ENCODE measurements at places on chromosomes 5 and 9. TPM values are rescaled to one million over a fixed set of nuclear protein-coding genes. Genes with fewer than 3 reads are reported as not detected.

DNA sequence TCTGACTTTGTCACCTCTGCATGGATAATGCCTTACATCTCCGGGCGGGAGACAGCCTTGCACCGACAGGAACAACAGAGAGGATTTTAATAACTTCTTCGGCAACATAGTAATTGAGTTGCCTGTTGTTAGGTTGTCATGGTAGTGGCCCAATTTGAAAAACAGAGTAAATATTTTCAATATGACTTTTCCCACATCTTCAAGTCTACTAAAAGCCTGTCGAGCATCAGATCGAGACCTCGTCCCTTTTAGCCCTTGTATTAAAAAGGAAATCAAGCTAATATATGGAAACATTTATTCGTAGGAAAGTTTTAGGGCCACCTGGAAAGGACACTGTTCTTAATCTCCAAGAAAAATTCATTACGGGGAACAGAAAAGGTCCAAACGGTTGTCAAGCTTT lies 70.8 kb upstream of the FCN2 start:
- no peak for DNase-seq

Gene FOXD4L4
- 0.10 TPM for total RNA-seq

GRCh38 chr9:35673132-35674024 lies at the start of gene CA9:
Gene CA9, plus strand, starts transcription at chr9:35673928. Its CDS starts 32 bp downstream, at chr9:35673960.
- DNase-seq = no peak

DNA sequence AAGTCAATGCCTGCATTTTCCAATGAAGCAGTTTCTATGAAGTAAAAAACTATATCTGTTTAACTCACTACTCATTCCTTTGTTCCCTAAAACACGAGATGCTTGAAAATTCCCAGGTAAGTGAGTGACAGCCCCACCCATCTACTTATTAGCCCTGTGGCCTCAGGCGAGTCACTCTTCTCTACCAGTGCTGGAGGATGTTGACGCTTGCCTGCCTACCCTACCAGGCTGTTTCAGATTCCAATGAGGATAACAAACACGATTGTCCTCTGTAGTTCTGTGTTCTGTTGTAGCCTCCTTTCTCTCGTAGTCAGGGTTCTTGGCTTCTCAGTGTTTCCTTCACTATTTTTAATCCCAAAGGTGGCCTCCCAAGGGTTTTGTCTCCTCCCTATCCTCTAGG lies 388.8 kb downstream of the KDM4C start:
- no peak for DNase-seq

- no peak for DNase-seq
These were observed 52.6 kb downstream of the SRFBP1 start for GRCh38 chr5:122014236-122014935.

DNA sequence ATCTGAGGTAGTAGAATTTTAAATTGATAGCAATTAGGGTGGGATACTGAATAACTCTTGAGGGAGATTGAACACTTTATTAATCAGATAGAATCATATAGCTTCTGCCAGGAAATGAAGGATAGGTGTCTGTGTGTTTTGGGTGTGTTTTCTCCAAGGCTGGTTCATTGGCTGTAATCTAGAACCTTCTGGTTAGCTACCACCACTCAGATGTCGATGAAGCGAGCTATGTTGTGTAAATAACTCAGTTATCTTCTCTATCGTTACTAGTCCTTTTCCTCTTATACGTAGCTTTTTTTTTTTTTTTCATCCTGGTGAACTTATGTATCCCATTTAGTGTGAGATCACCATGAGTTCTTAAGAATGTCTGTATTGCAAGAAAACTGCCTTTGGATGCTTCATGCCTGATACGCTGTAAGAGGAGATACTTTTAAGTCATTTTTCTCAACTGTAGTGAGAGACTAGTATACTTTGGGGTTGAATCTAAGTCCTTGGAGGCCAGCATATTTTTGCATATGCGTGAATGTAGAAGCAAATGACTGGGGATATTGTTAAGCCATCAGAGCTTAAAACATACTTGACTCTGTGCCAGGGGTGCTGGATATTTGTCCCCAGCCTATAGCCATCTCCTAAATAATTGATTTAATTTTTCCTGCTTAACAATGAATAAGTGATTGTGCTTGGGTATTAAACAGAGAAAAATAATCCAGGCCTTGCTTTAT lies 2.1 kb downstream of the TNFAIP8 start:
- DNase-seq = no peak

Gene FOXE1
- total RNA-seq = 0.05 TPM

Gene FOXD4L5
- 0.27 TPM for total RNA-seq

GRCh38 chr9:71642056-71642455 lies 126.3 kb downstream of the CEMIP2 start:
- DNase-seq = no peak

GRCh38 chr5:1734908-1735289 lies 64.7 kb downstream of the MRPL36 start:
- DNase-seq = no peak

DNA sequence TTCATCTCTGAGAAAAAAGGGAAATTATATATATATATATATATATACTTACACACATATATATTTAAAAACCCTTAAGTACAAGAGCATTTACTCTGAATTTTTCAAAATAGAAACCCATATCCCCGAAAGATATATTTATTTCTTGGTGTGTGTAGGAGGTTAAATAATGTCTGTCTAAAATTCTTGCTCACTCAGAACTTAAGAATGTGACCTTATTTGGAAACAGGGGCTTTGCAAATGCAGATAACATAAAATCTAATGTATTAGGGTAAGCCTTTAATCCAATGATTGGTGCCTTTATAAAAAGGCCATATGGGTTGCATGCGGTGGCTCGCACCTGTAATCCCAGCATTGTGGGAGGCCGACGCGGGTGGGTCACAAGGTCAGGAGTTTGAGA lies 517.3 kb upstream of the TLE4 start:
- no peak for DNase-seq

DNA sequence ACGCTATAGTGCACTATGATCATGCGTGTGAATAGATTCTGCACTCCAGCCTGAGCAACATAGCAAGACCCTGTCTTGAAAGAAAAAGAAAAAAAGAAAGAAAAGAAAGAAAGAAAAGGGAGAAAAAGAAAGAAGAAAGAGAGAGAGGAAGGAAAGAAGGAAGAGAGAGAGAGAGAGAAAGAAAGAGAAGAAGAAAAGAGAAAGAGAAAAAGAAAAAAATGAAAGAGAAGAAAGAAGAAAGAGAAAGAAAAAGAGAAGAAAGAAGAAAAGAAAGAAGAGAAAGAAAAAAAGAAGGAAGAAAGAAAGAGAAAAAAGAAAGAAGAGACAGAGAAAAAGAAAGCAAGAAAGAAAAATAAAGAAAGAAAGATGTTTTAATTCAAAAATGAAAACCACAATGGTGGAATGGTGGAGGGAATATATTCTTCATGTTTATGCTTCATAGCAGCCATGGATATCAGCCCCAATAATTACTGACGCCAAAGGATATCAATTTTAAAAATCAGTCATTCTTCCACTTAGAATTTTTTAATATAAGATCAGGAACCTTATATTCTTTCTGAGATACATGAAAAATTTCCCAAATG lies 168.7 kb upstream of the TBCA start:
- DNase-seq = no peak

Gene KCNV2
- total RNA-seq = not detected

DNA sequence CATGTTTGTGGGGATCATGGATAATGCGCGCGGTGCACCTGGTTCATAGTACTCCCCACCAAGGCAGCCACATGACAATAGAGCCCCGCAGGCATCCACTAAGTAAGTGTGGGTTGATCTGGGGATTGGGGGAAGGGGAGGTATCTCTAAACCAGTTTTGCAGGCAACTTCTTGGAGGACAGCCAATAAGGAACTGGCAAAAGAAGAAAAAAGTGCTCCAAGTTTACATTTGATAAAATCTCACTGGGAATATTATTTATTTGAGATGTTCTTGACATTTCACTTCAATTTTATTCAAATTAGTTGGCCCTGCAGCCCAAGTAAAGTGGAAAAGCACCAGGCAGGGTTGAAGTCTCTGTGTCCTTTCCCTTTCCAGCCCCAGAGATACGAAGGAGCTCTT lies 8.5 kb downstream of the FBP1 start:
- no peak for DNase-seq

Gene TTLL11
- 3.0 TPM for total RNA-seq

Gene CD74
- total RNA-seq = 444 TPM

DNA sequence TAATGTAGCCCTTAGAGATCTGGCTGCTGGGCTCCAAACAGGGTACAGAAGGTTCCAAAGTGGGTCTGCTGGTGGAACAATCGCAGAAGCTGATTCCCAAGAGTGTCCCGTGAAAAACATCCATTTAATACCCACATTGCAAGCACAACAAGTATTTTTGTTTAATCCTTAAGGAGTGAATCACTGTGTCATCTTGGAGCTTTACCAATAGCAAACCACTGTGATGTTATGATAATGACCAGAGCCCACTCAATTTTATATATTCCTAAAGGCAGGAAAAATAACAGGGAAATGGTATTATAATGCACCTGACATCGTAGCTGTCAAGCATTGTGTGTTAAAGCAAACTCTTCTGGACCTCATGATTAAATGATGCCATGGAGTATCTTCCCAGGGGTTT lies 291.9 kb downstream of the FBXL7 start:
- no peak for DNase-seq

DNA sequence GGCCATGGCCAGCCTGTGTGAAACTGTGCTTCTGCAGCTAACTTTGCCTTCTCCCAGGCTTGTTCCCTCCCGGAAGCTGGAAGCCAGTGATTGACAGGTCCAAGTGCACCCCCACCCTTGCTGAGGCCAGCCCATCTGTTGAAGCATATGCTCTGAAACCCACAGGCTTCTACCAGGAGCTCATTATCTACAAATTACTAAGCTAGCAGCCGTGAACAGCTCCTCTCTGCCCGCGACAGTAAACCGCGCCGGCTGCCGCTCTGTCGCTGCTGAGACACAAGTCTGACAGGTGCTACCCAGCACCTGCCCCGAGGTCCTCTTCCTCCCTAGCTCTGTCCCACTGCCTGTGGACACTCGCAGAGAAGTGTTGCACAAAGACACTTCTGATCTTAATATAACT lies 490.9 kb downstream of the GADD45G start:
- no peak for DNase-seq

GRCh38 chr5:151052836-151053235 lies 28.0 kb downstream of the TNIP1 start:
- no peak for DNase-seq

DNA sequence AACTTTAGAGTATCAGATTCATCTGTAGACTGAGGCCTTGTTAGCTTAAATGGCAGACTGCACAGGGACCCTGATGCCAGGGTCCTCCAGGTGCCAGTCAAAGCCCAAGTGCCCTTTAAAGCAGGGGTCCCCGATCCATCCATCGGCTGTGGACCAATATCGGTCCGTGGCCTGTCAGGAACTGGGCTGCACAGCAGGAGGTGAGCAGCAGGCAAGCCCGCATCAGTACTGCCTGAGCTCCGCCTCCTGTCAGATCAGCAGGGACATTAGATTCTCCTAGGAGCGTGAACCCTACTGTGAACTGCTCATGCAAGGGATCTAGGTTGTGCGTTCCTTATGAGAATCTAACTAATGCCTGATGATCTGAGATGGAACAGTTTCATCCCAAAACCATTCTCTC lies 403.4 kb downstream of the RAB3C start:
- no peak for DNase-seq

Gene TMEM215
- not detected for total RNA-seq

DNA sequence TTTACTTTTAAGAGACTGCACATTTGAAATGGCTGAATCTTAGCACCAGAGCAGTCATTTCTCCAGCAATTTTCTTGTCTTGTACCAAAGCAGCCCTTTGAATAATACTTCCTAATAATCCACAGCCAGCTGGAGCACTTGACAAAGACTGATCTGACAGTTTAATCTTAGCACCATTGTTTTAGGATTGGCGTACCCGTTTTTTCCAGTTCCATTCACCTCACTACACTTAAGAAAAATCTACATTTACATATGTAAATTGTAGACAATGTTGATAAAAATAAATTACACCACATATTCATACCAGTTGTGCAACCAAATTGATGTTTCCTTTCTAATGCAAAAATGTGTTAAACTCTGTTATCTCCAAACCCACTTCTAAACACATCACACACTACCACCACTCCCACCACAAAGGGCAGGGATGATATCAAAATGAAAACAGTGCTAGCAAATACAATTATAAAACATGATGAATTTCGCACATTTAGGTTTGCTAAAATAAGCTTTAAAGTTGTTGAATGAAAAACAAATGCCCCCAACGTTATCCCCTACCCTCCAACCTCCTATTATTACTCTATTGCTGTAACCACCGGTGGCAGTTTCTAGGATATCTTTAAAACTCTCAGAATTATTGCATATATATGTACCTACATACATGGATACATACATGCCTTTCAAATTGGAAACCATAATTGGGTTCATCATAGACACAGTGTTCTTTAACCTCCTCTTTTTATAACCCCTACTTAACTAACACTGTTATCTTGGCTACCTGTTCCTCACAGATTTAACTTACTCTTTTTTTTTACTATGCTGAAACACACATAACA lies 21.5 kb downstream of the SERINC5 start:
- DNase-seq = no peak

DNA sequence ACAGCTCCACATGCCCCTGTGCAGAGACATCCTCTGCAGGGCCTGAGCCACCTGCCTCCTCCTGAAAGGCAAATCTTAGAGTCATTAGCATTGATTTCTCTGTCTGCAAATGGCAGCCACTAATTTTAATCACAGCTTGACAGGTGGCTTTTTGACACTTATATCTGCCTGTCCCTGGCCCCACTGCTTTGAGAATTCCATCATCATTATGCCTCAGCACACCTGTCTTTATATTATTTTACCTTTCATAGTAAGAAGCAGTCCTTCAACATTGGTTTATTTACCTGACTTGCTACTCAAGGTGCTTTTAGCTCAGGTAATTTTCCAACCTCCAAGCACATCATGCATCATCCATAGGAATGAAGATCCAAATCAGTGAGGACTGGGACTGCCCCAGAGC lies 451.3 kb downstream of the MTRR start:
- no peak for DNase-seq

Gene GPR151
- not detected for total RNA-seq

- DNase-seq = no peak
These were observed 39.5 kb downstream of the NTRK2 start for GRCh38 chr9:84709056-84709455.

GRCh38 chr5:42813533-42813932 lies 1.8 kb upstream of the SELENOP start:
- DNase-seq = no peak

DNA sequence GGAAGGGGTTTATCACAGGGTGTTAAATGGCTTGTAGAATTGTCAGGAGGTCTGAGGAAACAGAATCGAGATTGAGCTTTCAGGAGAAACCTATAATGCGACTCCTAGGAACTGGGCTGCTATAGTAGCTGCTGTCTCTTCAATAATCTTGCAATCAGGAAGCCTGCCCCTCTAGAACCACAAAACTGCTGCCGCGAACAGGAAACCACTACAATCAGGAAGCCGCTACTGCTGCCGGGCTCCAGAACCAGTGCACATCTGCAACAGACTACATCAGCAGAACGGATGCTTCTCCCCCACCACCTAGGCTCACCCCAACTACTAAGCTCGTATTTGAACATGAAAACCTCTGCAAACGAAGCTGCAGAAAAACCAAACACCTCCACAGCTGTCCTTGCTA lies 31.6 kb downstream of the TNFSF8 start:
- peak; percentile 86 for DNase-seq

DNA sequence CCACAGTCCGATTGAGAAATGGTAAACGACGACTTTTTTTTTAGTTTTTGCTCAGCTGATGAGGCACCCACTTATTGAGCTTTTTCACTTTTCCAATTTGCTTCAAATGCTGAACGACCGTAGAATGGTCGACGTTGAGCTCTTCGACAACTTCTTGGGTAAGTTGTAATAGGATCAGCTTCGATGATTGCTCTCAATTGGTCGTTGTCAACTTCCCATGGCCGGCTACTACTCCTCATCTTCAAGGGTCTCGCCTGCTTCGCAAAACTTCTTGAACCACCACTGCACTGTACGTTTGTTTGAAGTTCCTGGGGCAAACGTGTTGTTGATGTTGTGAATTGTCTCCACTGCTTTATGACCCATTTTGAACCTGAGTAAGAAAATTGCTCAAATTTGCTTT lies 35.7 kb downstream of the NSD1 start:
- DNase-seq = no peak

Measured in activated T-helper 1 cell treated with anti-CD3 and anti-CD28 coated beads, Interleukin-12 subunit alpha, Interleukin-12 subunit beta, Interleukin-2, Interleukin-4 antibody, amounts not matched to agents 30 ng/mL and 10 ng/mL and 1 ng/mL, durations not matched to agents 14 hours and 24 hours and 36 hours (primary cell).